Stimulated activated CD4-positive, alpha-beta T cell treated with anti-CD3 and anti-CD28 coated beads, Interleukin-1b, Interleukin-23, amount 100 ng/mL, for 4 hours (primary cell): ENCODE measurements at places on chromosomes 5 and 9.

- DNase-seq, result no peak
Observed at GRCh38 chr5:174877987-174878386, 153.6 kb downstream of the MSX2 start.

- DNase-seq, result no peak
Observed at GRCh38 chr9:70438341-70438928, 24.0 kb upstream of the KLF9 start.

DNA sequence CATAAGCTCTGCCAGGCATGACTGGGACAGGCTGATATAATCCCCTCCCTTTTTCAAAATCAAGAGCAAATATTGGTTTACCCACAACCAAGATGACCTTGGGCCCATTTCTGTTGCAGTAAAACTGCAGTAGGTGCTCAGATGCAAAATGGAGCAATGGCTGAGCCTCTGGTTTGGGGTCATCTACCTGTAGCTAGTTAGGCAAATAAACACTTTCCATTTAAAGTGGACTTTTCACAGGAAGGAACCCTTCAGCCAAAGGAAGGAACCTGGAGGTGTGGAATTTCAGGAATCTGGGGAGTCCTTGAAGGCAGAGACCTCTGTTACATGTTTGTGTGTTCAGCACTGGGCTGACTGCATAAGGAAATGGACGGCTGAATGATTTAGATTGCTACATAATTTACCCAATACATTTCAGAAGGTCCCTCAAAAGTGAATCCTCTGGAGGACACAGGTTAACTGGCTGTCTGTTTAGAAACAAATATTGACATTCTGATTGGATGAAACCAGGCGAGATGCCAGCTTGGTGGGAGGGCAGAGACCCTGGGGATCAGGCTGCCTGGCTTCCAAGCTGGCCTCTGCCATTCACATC, 170.1 kb upstream of the ZNF618 start:
- DNase-seq, result no peak

DNA sequence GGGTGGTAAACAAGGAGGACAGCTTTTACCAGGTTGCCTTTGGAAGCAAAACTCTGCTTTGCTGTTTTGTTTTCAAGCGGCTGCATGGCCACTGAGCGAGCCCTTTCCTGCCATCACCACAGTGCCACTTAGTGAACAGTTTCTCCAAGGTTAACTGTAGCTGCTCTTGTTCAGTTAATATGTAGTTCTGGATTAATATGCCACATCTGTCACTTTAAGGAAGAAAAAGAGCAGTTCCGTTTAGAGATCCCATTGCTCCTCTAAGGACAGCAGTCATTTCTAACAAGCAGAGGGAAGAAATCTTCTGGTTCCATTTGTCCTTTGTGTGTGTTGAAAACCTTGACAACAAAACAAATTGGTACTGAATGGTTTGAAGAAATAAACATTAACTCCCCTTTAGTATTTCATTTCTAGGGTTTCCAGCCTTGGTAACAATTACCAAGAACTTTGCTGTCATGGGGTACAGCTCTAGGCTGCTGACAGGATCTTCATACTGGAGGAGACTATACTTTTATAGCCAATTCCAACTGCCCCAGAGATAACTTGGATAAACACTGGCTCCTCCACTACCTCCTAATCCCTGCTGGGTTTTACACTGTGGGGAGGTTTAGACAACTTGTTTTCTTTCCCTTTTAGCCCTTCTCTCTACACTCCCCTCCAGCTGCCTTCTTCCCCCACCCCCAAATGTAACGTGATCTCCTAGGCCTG, 10.3 kb upstream of the ABL1 start:
- DNase-seq, result no peak

- DNase-seq, result no peak
Observed at GRCh38 chr9:126457175-126457547, 130.5 kb downstream of the MVB12B start.

DNA sequence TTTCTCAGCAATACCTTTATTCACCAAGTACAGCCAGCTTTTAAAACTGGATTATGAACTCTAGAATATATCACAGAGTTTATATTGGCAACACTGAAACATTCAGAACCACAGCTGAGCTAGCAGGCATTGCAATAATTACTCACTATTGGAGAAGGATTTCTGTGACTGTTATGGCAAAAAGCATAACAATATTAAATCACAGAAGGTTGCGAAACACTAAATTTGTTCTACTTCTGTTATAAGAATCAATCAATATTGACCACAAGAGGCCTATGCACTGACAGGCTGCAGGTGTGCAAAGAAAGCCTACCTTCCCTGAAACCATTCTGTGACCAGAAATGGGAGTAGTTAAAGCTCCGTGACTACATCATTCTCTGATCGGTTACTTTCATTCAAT, 59.2 kb downstream of the AP3B1 start:
- DNase-seq, result no peak

GRCh38 chr5:142183561-142183960, 75.0 kb downstream of the NDFIP1 start:
- no peak for DNase-seq

GRCh38 chr5:62043289-62044280, 262.4 kb upstream of the KIF2A start:
- no peak for DNase-seq

- DNase-seq, result no peak
Observed at GRCh38 chr5:55372130-55372925, 64.5 kb downstream of the MTREX start.

- DNase-seq, result no peak
Observed at GRCh38 chr5:41364346-41364745, 146.1 kb downstream of the PLCXD3 start.

GRCh38 chr5:142888469-142889085, 118.4 kb downstream of the ARHGAP26 start:
- DNase-seq, result no peak

DNA sequence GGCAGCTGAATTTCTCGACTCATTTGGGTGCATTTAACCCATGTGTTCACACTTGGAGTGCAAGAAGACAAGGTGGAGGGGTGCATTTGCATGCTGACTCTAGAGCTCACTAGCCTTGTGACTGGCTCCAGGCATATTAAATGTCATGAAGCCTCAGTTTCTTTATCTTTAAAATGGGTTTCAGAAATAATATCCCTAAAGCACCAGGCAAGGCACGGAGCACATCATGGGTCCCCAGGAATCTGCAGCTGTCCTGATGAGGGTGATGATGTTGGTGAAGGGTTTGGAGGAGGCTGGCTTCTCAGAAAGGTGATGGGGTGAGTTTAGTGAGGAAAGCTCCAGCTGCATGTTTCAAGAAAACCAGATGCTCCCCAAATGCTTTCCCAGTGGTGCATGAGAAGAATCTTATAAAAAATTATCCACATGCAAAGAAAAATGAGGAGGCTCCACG, 14.8 kb downstream of the STC2 start:
- no peak for DNase-seq

DNA sequence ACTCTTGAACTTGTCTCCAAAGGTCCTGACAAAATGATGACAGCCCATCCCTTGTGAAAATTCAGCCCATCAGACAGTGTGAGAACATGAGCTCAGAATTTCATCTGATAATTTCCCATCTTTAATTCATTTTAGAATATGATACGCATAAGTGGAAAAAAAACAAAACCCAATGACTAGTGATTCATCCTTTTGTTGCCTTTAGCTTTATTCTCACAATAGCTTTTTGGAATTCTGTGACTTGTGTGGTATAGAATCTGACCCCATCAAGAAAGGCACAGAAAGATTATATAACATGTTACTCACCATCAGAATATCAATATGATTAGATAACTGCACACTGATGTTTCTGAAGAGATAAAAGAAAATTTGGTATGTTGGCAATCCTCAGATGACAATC, 16.1 kb upstream of the TMED7 start:
- no peak for DNase-seq

- no peak for DNase-seq
Observed at GRCh38 chr9:93860694-93861658, 94.2 kb downstream of the BARX1 start.

DNA sequence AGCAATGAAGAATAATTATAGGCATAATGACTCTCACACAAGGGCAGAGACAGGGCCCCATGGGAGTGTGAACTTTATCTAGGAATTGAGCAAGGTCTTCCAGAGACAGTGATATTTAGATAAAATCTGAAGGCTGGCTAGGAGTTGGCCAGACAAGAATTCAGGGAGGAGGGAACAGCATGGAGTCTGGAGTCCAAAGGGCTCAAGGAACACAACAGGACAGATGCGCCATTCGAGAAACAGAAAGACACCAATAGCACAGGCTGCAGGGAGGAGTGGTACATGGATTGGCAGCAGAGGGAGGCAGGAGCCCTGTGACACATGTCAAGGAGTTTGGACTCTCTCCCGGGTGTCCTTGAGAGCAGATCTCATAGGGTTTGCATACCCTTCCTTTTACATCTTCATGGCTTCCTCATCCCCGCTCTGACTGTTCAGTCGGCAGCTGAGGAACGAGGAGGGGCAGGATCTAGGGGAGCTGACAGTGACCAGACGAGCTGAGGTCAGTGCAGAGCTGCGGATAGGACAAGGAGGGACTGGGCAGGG, 64.0 kb upstream of the XPA start:
- no peak for DNase-seq

GRCh38 chr9:70581214-70581954, 166.9 kb upstream of the KLF9 start:
- DNase-seq, result no peak

DNA sequence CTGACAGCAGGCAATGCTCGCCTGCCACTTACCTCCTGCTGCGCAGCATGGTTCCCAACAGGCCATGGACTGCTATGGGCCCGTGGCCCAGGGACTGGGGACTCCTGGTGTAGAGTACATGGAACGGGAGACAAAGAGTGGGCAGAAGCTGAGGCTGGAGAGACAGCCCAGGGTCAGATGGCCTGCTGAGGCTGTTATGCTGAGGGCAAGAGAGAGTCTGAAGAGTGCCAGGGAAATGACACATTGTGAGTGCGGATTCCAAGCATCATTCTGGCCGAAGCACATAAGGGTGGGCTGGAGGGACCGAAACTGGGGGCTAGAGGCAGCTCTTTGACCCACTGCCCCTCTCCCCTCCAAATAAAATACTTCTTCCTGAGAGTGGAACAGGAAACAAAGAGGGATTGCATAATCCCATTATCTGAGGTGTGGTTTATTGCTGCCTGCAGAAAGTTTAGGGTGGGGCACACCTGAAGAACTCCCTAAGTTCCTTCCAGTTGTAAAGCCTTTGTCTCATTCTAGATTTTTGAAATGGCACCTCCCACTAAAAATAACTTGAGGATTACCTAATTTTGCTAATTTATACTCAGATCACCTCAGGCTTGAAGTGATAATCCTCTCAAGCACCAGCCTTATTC, 158.1 kb downstream of the ATP10B start:
- no peak for DNase-seq

- no peak for DNase-seq
Observed at GRCh38 chr5:130893006-130893405, 272.1 kb downstream of the HINT1 start.

DNA sequence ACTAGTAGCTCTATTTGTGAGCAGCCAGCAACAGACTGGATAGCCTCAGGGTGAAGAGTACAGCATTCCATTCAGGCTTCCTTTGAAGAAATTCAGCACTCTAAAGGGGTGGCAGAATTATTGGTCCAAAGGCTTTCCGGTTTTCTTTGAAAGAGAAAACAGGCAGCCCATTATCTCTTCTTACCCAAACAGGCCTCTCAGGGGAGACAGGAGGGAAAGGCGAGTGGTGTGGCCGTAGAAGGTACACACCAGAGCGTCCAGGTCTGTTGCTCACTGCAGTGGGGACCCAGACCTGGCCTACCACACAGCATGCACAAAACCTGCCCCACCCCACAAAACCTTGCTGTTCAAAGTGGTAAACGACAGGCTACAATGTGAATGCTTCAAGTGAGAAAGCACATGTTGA, 83.3 kb downstream of the ZNF608 start:
- no peak for DNase-seq
